AG04449 (cell line): ENCODE measurements at places on chromosomes 2 and 18.
A peak's percentile ranks its signal among the peaks of the same experiment; 100 is the strongest.

DNA sequence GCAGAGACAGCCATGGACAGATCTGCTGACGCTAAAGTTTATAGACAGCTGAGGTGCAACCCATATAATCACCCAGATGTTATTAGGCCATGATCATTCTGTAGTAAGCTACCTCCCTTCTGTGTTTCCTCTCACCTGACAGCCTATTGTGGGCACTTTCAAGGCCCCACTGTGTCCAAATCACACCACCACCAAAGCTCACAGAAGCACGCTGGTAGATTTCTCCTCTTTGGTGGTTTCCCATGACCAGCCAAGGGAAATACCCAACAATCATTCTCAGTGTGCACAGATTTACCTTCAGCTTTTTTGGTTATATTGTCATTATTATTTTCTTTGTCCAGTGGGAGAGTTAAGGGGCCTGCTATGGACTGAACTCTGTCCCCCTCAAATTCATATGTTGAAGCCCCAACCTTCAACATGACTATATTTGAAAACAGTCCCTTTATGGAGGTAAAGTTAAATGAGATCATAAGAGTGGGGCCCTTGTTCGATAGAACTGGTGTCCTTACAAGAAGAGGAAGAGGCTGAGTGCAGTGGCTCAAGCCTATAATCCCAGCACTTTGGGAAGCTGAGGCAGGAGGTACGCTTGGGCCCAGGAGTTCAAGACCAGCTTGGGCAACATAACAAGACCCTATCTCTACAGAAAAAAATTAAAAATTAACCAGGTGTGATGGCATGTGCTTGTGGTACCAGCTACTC lies 74.0 kb upstream of the MSH6 start:
- DNase-seq: no peak

DNA sequence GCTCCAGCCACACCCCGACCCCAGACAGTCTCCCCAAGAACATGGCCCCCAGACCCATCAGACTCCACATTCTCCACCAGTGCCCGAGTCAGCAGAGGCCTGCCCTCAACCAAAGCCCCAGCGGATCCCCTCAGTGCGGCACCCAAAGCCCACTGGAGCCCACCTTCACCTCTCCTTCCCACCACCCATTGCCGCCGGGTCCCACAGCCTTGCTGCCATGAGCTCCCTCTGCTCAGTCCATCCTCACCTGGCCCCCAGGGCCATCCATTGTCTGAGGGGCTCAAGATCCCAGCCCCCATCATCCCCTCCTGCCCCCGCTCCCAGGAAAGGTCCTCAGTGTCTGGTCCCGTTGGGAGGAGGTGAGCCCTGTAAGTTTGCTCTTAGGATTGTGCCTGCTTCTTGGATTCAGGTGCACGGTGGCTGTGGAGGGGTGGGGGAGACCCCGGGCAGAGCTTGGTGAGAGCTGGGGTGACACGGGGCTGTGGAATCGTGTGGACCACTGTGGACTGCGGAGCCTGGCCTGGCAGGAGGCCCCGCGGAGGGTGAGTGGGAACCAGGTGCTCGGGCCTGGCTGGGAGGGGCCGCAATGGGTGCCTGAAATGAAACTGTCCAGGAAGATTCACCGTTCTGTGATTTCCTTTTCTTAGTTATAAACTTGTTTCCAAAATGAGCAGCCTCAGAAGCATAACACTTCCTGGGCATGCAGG lies 32.7 kb upstream of the GPC1 start:
- DNase-seq: no peak

- DNase-seq: no peak
Observed at GRCh38 chr2:189402932-189403331, 38.3 kb upstream of the WDR75 start.

- no peak for DNase-seq
Observed at GRCh38 chr2:155679647-155680046, 652.9 kb downstream of the NR4A2 start.

DNA sequence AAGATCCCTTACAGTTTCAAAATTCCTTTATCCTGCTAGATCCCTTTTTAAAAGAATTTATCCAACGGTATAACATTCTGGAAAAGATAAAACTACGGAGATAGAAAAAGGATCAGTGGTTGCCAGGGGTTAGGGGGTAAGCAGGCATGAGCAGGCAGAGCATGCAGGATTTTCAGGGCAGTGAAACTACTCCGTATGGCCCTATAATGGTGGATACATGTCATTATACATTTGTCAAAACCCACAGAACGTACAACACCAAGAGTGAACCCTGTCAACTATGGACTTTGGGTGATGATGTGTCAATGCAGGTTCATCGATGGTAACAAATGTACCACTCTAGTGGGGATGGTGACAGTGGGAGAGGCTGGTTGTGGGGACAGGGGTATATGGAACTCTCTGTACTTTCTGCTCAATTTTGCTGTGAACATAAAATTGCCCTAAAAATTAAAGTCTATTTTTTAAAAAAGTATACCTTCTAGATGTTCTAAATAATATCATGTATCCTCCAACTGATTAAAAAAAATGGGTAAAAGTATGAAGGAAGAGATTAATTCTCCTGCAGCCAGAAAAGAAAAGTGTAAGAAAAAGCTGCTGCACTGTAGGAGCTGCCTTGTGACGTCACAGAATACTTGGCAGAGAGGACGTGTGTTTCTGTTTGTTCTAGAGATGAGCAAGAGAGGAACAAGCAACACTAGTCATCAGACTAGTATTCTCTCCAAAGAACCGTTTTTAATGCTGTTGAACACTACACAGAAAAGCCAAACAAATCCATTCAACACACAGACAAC lies 23.6 kb downstream of the ANKRD44 start:
- DNase-seq: peak; percentile 92

GRCh38 chr2:72010647-72011369 lies 136.9 kb downstream of the CYP26B1 start:
- no peak for DNase-seq

DNA sequence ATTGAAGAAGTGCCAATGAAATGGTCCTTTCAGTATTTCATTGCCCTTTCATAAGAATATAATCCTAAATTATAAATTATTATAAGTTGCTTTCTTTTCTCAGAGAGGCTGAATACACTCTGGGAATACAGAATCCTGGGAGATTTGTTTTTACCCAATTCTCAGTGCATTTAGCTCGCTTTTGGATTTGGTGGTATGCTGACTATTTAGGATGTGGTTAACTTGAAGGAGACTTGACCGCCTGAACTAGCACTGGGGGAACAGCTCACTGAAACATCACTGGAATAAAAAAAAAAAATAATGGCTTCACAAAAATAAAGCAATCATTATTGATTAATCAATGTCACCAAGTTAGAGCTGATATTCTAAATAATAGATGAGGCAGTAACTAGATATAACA lies 10.2 kb downstream of the TNFAIP6 start:
- peak; percentile 58 for DNase-seq

DNA sequence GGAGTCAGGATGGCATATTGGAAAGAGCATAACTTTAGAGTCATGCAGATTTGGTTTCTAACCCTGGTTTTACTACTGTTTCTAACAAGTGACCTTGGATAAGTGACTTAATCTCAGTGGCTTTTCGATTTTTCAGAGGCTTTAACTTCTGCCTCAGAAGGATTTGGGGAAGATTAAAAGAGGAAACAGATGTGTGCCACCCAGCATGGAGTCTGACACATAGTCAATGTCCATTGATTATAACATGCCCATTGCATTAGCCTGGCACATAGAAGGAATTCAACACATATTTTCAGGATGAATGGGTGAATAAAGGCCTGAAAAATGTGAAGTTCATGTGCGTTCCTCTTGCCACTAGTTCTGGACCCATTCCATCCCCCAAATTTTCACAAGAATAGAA lies 438.2 kb downstream of the EPHA4 start:
- no peak for DNase-seq

DNA sequence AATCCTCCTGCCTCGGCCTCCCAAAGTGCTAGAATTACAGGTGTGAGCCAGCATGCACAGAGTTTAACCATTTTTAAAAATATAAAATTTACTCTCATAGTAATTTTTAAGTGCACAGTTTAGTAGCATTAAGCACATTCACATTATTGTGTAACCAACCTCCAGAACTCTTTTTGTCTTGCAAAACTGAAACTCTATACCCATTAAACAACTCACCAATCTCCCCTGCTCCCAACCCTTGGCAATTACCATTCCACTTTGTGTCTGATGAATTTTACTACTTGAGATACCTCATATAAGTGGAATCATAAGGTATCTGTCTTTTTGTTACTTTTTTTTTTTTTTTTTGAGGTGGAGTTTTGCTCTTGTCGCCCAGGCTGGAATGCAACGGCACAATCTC lies 112.5 kb downstream of the BMPR2 start:
- DNase-seq: no peak

- DNase-seq: no peak
Observed at GRCh38 chr2:154992826-154993225, 294.3 kb downstream of the KCNJ3 start.

GRCh38 chr2:236177967-236178889 lies 10.0 kb upstream of the GBX2 start:
- no peak for DNase-seq

DNA sequence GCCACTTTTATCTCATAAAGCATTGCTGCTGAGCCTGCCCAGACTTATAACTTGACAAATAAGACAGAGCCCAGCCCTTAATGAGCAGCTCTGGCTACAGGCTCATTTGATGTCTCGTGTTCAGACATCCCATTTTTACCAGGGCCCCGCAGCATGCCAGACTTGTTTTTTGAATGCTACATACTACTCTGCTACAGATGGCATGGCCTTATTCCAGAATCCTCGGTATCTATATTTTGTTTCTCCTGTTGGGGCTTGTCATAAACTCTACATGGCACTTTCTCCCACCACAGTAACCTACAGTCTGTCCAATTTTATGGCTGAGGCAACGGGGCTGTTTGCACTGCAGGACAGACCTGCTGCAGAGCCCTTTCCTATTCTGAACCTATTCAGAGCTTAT lies 179.0 kb upstream of the DDX18 start:
- no peak for DNase-seq

DNA sequence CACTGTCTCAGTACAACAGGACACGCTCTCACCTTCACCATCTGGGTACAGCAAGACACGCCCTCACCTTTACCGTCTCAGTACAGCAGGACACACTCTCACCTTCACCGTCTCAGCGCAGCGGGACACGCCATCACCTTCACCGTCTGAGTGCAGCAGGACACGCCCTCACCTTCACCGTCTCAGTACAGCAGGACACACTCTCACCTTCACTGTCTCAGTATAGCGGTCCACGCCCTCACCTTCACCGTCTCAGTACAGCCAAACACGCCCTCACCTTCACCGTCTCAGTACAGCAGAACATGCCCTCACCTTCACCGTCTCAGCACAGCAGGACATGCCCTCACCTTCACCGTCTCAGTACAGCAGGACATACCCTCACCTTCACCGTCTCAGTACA lies 109.9 kb upstream of the CTDP1 start:
- no peak for DNase-seq

DNA sequence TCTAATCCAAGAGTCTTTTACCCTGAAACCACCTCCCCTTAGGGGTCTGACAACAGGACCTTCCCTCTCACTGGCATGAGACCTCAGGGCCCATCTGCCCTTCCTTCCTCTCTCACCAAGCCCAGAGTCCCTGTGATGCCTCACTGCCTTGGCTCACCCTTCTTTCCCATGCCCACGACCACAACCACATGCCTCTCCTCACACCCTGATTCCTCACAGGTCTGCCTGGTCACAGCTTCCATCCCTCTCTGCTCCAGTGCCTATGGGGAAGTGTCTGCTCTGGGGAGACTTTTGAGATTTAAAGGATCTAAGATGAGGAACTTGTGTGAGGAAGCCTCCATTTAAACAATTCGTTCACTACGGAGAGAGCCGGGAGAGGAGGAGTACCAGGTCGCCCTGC lies 98.9 kb upstream of the SH3BP4 start:
- DNase-seq: no peak

DNA sequence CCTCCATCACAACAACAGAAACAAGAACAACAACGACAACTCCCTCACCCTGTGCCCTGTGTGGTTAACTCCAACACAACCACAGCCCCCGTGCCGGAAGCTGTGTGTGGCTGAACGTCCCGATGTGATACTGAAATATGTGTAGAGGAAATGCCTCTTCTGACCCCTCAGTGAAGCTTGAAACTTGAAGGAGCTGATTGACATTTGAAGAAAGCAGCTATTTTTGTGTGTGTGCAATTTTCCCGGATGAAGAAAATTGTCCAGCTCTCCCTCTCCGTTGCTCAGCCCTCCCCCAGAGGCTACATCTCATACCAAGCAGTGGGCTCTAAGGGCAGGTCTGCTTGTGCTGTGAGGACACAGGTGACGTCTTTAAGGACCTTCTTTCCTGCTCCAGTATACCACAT lies 173.8 kb downstream of the ICOS start:
- no peak for DNase-seq

GRCh38 chr18:22800551-22800951 lies 132.6 kb upstream of the RBBP8 start:
- no peak for DNase-seq

DNA sequence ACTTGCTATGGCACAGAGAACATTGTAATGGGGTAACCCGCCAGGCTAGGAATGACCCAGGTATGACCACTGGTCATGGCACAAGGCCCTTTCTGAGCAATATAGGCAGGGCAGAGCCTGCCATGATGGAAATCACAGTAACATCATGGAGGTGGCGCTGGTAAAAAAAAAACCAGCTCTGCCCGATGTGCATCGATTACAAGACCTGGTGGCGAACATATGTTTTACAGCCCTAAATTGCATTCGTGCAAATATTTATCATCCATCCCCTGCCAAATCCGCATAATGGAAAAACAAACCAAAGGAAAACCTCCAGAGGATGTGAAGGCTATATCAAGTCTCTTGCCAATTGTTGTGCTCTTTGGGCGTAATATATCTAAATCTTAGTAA lies 60.6 kb downstream of the SEMA4F start:
- no peak for DNase-seq

- no peak for DNase-seq
Observed at GRCh38 chr2:27714053-27714452, 50.4 kb downstream of the SLC4A1AP start.

DNA sequence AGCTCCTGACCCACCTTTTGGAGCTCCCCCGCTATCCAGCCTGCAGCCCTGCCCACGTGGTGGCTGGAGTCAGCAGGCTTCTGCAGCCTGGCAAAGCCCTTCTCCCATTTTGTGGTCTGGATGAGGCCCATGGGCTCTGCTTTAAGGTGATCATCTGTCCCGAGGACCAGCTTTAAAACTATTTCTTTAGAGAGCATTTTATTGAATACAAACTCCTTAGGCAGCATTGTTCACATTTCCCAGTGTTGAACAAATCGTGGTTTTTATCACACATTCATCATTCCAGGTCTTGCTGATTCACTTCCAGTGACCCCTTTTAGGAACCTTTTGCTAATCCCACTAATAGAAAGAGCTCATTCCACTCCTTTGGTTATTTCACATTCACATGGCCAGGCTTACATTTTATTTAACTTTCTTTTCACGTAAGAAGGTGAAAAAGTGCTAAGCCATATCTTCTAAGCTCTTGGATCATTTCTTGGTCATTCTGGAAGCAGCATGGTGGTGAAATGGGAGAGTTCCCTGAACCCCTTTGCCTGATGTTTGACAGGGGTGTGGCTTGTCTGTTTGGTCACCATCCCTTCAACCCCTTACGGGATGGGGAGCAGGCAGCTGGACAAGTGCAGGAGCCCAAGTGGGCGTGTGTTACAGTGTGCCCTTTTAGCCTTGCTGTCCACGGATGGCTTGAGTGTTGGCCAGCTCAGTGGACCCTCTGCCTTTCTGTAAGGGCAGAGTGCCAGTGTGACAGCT lies 80.4 kb upstream of the RAPGEF4 start:
- DNase-seq: peak; percentile 59

GRCh38 chr2:118269408-118270051 lies 181.3 kb downstream of the INSIG2 start:
- DNase-seq: no peak
